Activated CD4-positive, alpha-beta memory T cell treated with anti-CD3 and anti-CD28 coated beads for 36 hours (primary cell): ENCODE measurements at places on chromosomes 2 and 18.

DNA sequence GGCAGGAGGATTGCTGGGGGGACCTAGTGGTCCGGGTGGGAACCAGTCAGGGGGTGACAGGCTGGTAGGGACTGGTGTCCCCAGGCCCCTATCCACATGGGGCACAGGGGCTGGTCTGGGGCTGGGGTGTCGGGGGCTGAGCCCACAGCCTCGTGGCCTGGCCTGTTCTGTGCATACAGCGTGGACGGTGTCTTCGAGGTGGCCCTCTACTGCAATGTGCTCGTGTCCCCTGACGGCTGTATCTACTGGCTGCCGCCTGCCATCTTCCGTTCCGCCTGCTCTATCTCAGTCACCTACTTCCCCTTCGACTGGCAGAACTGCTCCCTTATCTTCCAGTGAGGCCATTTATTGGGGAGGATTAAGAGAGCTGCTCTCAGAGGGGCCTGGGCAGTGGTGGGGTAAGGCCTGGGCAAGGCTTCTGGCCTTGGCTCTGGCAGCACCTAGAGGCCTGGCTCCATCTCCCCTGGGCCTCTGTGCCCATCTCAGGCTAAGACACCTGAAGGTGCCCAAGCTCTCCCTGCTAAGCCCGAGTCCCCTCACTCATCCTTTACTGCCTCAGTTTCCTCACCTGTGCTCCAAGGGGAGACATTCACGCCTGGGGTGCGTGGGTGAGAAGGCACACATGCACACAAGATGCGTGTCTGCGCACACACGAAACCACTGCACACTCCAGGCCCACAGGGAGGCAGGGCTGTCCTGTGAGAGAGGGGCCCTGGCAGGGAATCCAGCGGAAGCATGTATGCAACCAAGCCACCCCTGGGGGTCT is 1.9 kb downstream of the CHRNG start:
- DNase-seq: peak; percentile 8

DNA sequence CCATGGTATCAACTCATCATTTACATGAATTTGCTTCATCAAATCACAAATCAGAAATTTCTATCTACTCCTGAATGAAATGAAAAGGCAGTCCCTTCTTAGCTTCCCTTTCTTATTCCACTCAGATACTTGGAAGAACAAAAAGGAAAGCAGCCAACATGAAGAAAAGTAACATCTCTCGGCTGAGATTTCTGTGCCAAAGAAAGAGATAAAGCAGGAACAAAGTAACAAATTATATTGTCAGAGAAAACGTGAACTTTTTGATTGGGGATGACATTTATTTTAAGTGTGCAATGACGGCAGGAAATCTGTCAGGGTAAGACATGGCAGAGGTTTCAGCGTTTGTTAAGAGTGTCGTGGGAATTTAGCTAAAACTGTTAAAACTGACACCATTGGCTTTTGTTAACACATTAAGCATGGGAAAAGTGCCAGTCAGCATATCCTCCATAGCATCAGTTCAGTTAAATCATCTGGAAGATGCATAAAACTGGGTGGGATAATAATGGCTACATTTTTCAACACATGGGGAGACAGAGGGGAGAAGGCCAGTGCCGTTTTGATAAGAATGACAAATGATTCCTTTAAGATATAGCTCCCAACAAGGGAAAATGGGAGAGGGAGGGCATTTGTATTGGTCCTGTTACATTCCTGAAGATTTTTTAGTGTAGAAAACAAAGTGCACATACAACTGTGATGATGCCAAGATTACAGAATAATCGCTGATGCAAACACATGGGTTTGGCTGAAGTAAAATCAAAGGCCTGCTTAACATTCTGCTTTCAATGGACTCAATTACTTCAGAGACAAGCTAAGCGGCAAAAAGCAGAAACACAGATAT is 211.6 kb downstream of the ZNF521 start:
- no peak for DNase-seq

DNA sequence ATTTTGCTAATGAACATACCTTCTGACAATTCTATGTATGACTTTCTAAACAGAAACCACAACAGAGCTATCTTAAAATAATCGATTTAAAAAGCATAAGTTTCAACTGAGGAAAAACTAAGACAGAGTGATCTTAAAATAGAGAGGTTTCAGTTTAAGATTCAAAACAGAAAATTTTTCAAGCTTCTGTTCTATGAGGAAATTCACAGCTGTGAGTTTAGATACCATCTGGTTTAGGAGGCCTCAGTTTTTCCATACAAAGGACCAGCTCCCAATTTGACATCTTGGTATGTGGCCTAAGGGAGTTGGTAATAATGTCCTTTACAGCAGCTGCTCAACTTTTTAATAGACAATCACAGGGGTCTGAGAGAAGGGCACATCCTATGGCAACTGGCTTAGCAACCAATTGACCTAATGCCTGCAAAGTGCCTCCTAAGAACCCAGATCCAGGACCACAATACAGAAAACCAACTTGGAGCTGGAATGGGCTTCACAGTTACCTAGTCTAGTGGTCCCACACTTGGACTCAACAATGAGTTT is 39.7 kb downstream of the MDH1 start:
- no peak for DNase-seq

GRCh38 chr2:156935616-156936015 is 321.9 kb upstream of the GALNT5 start:
- DNase-seq: no peak

- DNase-seq: no peak
Measured at GRCh38 chr2:31188131-31188530, 29.2 kb downstream of the CAPN14 start.

DNA sequence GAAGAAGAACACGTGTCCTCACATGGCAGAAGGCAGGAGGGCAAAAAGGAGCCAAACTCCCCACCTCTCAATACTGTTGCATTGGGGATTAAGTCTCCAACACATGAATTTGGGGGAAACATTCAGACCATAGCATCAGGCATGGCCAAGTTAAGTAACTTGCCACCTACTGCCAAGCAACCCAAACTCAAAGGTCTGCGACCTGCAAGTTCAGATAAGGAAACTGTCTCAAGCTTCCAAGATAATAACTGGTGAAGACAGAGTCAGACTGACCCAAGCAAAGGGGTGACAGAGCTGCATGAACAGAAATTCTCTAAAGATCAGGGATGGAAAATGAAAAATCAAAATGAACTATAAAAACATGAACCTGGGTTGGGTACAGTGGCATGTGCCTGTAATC is 188.7 kb upstream of the SIX3 start:
- no peak for DNase-seq

DNA sequence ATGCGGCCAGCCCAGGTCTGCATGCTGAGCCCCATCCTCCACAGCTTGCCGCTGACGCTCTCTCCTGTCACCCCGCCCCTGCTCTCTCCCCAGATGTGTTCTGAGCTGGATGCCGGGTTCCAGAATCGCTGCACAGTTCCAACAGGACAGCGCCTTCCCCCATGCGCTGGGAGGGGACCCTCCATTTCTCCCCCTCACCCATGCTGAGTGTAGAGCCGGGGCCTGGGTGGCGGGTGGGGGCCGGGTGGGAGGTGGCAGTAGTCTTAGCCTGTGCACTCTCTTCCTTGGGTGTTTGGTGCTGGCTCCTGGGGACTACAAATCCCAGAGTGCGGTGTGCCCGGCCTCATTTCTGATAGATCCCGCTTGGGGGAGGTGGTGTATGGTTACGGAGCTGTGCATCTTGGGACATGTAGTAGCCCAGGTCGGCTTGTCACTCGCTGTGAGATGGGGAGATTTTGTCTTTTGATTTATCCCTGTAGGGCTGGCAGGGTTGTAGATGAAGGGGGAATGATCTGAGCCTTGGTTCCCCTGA is 6.8 kb downstream of the DNAJB2 start:
- no peak for DNase-seq

- DNase-seq: no peak
Measured at GRCh38 chr18:76354348-76354747, 140.7 kb downstream of the ZNF516 start.

GRCh38 chr2:127597046-127597983 is 48.6 kb upstream of the GPR17 start:
- DNase-seq: no peak

GRCh38 chr2:179454443-179455171 is 190.0 kb upstream of the SESTD1 start:
- DNase-seq: no peak

- DNase-seq: no peak
Measured at GRCh38 chr2:119011910-119012209, 69.9 kb downstream of the MARCO start.

DNA sequence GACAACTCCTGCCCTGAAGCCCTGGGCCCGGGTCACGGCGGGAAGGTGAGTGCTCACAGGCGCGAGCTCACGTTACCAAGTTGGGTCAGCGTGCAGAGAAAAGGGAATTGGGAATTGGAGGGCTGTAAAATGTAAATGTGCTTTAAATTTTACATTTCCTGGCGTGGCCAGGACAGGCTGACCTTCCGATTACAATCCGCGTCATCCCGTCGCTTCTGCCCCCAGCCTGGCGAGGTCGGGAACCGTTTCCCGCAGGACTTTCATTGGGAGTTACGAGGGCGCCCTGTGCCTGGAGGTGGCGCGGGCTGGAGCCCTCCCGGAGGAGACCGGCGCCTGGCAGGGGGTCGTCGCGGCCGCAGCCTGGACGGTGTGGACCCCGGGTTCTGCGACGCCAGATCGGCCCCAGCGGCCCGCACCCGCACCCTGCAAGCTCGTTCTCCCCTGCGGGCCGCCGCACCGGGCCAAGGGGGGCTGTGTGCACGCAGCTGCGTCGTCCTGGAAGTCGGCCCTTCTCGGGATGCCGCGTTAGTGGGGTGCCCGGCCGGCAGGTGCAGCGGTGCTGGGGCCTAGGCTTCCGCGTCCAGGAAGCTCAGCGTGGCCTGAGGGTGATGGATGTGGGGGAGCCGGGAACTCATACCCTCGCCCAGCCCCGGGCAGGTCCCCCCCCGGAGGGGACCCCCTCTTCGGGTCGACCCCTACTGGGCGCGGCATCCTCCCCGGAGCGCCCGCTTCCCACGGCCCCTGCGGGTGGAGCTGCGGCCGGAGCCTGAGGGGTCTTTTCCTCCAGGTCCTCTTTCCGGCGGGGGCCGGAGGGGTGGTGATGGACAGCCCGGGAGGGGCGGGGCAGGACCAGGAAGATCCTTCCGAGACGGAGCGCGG is 63.9 kb downstream of the LRRFIP1 start:
- peak; percentile 55 for DNase-seq

DNA sequence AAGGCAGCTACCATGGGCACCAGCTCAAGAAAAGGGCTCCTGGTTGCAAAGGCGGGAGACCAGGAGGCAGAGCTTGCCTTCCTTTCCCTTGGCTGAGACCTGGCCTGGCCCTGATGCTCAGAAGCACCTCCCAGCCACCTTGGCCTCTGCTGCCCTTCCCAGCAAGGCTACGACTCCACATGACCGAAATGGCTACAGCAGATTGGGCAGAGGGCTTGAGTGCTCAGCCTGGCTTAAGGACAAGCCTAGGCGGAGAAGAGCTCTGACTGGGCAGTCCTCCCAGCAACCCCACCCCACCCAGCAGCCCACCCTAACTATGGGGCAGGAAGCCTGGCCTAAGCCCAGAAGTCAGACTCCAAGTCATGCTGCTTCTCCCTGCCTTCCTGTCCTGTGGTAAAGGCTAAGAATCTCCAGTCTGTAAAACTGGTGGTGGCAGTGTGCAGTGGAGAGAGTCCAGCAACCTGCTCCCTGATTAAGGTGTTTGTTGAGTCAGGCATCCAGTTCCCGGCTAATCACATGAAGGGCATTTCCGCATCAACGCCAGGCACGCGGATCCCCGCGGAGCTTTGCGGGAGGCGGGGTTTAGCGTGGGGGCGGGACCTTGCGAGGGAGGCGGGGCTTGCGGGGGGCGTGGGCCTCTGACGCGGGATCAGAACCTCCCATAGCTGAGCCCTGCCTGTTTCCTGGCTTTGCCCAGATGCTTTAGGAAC is 256.0 kb downstream of the BCL11A start:
- no peak for DNase-seq
